ENCODE measurements at places on chromosomes 7 and 10.

DNA sequence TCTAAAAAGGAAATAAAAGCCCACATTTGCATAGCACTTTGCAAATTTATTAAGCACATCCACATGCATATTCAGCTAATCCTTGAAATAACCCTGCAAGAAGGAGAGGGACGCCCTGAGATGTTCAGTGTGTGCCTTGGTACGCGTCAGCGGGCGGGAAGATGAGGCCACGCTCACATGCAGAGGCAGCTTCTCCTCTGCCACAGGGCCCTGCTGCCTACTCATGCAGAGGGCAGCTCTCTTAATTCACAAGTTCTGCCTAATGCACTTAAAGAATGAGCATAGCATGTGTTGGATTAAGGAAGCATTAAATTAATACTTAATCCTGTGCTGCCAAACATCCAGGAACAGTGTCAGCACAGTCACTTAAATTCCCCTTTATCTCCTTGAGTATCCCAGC is 132.3 kb downstream of the HECW1 start:
- no peak for DNase-seq

GRCh38 chr10:108346066-108346465 is 1181.6 kb upstream of the SORCS1 start:
- no peak for DNase-seq

DNA sequence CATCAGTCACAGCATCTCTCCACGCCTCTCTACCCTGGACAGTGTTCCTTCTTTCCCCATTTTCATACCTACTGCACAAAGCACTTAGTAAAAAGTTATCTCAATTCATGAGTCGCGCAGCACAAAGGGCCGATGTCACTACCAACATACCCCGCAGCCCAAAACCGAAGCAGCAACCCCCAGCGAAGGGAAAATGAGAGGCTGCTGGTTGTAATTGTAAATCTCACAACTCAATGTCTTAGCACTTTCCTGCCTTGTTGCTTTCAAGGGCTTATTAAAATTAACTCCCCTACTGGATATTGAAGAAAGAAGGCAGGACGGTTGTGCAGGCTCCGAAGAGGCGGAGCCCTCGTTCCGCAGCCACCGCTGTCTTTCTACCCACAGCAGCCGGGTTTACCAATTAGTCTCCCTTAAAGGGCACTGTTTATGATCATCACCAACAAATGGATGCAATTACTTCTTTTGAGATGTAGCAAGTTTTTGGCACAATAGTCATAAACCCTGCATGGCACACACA is 6.5 kb downstream of the DIP2C start:
- no peak for DNase-seq

GRCh38 chr7:100691676-100692577 is 2.1 kb downstream of the GIGYF1 start:
- peak; percentile 79 for DNase-seq

- DNase-seq, result no peak
These were observed 494.0 kb upstream of the POT1 start for GRCh38 chr7:125423458-125424155.

GRCh38 chr10:84098667-84099066 is 40.6 kb upstream of the GHITM start:
- no peak for DNase-seq

DNA sequence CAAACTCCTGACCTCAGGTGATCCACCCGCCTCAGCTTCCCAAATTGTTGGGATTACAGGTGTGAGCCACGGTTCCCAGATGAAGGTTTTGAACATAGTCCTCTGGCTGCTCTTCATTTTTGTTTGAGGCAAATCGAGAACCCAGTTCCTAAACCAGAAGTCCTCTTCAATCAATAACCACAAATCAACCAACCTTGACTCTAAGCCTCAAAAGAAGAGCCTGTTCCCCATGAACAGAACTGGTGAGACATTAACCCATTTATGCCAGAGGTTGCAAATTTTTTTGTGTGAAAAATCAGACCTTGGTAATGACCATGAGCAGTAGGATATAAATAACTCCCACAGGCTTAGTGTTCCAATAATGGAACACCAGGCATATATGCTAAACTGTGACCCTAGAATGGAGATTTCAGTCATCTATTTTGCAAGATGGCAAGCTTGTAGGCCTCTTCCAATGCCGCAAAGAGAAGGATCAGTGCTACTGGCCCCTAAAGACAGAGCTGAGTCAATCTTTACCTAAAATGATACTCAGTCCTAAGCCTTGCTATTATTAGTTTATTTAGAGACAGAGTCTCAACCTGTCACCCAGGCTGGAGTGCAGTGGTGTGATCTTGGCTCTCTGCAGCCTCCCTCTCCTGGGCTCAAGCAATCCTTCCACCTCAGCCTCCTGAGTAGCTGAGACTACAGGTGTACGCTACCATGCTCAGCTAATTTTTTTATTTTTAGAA is 15.9 kb downstream of the KPNA7 start:
- DNase-seq, result no peak

GRCh38 chr7:44894888-44895580 is 9.7 kb upstream of the PURB start:
- no peak for DNase-seq

DNA sequence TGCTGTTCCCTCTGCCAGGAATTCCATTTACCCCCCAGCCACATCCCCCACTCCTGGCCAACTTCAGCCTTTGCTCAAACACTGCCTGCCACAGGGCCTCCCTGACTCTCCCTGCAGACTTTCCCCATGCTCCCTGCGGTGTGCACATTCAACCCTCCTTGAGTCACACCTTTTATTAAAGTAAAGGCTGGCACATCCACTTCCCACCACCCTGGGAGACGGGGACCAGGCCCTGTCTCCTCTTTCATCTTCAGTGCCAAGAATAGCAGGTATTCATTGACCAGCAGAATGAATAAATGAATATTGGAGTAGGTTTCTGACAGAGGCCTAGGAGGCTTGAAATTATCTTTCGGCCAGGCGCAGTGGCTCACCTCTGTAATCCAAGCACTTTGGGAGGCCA is 91.4 kb downstream of the GRK5 start:
- no peak for DNase-seq

DNA sequence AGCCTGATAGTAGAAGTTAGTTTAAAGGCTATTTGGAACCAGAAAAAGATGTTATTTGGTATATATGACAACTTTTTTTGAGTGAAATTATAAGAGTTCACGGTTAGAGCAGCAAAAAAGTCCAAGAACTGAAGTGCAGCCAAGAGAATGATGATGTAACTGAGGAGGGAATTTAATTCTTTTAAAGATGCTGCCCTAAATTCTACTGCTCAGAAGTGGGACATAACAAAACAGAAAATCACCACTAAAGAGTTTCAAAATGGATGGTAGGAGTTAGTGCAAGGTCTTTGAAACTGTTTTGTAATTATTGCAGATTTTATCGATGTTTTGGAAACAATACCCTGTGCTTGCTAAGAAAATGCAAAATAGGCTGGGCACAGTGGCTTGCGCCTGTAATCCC is 6.5 kb downstream of the SAMD8 start:
- no peak for DNase-seq

- no peak for DNase-seq
These were observed 89.0 kb downstream of the NKX6-2 start for GRCh38 chr10:132696728-132697577.

DNA sequence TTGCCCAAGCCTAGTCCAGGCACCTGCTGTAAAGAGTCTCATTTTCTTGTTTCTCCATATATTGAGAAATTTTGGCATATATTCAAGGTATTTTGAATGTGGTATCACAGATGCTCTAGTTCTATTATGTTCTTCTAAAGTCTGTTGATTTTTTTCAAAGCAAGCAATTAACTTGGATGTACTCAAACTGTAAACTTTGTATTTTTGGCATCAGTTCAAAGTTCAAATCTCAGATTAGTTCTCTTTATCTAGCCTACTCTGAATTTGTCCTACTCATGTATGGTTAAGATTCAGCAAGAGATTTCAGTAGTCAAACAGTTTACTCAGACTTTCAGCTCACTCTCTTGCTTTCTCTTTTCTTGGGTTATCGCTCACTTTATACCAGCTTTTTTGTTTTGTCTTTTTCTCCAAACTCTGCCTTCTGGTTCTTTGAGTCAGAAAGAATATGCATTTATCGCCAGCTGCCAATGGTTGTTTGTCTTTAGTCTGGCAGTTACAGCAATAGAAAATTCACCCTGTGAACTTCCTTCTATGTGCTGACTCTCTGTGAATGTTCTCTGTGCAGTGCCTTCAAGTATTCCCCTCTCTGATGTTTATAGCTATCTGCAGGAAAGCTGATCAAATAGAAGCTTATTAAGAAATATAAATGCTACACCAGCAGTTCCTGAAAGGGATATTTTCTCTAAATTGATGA is 56.0 kb downstream of the ANKRD7 start:
- no peak for DNase-seq

- DNase-seq, result no peak
These were observed 44.1 kb upstream of the GTF2IRD1 start for GRCh38 chr7:74409571-74409970.

DNA sequence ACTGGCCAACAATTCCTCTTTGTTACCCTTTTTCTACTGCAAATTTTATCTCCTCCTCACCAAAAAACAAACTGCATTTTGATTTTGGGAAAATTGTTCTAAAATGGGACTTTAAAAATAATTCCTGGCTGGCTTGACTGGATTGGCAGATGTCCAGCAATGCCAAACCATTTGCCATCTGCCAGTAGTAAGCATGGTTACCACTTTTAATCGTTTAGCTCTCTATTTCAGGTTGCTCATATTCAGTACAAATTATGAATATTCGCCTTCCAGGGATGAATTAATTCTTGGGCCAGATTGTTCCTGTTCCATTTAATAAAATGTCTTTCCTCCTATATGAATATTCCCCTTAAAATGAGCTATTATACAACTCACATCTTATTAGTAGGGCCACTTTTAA is 35.7 kb downstream of the SMNDC1 start:
- DNase-seq, result no peak

DNA sequence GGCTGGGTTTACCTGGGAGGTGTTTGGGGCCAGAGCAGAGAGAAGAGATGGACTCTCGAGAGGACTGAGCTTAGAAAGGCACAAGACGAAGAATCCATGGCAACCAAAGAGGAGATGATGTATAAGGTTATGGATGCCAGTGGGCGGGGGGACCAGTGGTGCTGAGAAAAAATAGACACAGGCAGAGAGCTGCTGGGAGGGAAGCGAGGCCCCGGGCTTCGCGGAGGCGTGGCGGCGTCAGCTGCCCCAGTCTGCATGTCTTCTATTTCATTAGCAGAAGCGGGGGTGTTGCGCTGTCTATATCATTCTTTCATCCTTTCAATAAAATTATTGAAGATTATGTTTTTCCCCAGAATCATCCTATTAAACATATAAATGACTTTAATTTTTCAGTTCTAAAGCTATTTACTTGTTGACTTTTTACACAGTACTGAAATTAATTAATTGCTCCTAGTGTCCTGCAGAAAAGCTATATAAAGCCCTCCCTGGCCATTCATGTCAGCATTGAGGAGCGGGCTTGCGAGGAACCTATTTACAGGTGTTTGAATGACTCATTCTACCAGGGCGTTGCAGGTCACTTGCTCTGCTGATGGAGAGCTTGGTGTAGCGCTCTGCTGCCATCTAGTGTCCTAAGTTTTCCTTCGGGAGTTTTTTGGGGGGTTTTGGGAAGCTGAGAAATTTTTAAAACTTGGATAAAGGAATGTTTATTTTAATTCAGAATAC is 42.9 kb upstream of the BHLHA15 start:
- DNase-seq, result peak; percentile 63

GRCh38 chr10:6678211-6678803 is 98.2 kb upstream of the PRKCQ start:
- DNase-seq, result peak; percentile 54

GRCh38 chr10:124306520-124306919 is 112.2 kb downstream of the OAT start:
- no peak for DNase-seq

GRCh38 chr10:122154545-122155366 is 116.3 kb upstream of the BTBD16 start:
- no peak for DNase-seq

- DNase-seq, result no peak
These were observed 120.3 kb upstream of the PTPRZ1 start for GRCh38 chr7:121752706-121753105.

GRCh38 chr10:78899996-78900714 is 168.6 kb upstream of the ZMIZ1 start:
- no peak for DNase-seq

- no peak for DNase-seq
These were observed 637.4 kb upstream of the MKI67 start for GRCh38 chr10:128763588-128763987.

- no peak for DNase-seq
These were observed 598.8 kb downstream of the SUGCT start for GRCh38 chr7:40733578-40733977.

DNA sequence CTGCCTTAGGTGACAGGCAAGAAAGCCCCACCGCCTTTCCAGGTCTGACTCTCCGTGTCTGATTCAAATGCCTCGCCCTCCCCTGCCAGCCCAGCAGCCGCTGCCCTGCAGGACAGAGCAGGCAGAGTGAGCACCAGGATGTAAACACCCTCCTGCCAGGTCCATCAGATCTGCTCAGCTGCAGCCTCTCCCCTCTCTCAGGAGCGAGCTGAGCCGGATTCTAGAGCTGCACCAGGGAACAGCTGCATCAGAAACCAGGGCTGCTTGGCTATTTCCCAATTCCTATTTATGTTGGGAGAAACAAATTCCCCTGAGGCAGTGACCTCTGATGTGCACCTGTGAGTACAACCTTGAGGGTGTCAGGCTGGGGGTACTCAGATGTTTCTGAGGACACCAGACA is 121.5 kb upstream of the ZMIZ1 start:
- DNase-seq, result no peak

GRCh38 chr7:132759482-132760243 is 183.4 kb upstream of the PLXNA4 start:
- no peak for DNase-seq

DNA sequence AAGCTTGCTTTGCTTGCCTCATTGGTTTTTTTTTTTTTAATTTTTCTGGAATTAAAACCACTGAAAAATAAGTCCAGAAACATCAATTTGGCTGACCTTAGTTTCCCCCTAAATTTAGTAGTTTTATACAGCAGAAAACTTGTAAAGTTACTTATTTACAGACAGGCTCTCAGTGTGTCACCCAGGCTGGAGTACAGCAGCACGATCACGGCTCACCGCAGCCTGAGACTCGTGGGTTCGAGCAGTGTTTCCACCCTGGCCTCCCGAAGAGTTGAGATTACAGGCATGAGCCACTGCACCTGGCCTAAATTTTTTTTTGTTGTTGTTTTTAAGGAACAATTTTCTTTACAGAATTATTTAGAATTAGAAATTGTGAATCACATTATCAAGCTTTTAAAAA is 250.5 kb downstream of the SDK1 start:
- DNase-seq, result no peak

DNA sequence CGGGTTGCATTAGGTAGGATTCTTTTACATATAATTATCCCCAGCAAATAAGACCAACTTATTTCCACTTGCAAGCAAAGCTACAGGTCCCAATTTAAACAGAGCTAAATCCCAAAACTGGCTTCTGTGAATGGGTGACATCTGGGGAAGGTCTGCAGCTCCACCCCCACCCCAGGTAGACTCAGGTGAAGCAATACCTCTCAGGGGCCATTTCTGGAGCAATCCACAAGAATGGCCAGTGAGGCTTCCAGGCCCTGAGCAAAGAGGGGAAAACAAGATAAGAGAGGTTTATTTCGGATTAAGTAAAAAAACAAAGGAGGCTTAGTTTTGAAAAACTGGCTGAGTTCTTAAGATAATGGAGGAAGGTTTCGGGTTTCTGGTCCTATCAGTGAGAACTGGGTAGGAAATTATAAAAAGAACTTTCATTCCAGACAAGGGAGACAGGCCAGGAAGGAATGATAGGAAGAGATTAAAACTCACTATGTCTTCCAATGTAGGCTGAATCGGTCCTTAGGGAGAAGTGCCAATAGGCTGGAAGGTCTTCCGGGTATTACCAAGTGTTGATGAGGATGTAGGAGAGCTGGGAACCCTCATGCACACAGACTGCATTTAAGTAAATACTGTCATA is 25.4 kb downstream of the SH3PXD2A start:
- DNase-seq, result no peak

Measured in activated CD4-positive, alpha-beta T cell treated with anti-CD3 and anti-CD28 coated beads, Interleukin-2, amount 50 U/mL, for 4 hours (primary cell).